Activated CD4-positive, alpha-beta T cell treated with anti-CD3 and anti-CD28 coated beads, Interleukin-10, Interleukin-2, amounts not matched to agents 100 ng/mL and 50 ng/mL, durations not matched to agents 16 hours and 8 hours (primary cell): ENCODE measurements at places on chromosomes 5 and 9.

GRCh38 chr9:91768977-91769916 lies 180.8 kb downstream of the ROR2 start:
- no peak for DNase-seq

GRCh38 chr5:157343842-157344790 lies 78.2 kb downstream of the CYFIP2 start:
- peak; percentile 73 for DNase-seq

GRCh38 chr9:131258698-131259431 lies 17.4 kb downstream of the FAM78A start:
- no peak for DNase-seq

DNA sequence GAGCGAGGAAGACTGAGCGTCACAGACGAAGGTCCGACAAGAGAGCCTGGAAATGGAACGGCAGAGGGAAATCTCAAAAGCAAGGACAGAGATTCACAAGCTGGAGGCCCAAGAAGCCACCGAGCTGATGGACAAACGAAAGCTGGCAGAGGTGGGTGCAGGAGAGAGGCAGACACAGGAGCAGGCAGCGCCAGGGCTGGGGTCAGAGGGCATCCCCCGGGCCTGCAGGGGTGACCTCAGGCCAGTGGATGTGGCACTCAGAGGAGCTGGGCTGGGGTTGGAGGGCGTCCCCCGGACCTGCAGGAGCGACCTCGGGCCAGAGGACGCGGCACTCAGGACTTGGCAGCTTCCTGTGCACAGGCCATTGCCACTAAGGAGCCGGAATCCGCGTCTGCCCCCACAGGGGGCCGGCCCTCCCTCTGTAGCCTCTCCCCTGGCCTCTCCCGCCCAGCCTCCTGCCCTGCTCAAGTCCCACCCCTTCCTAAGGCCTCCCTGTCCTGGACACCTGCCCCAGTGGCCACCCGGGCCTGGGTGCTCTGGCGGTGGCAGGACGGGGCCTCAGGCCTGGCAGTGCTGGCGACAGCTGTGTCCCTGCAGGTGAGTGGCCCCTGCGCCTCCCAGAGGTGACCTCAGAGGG lies 40.4 kb downstream of the EXD3 start:
- DNase-seq, result no peak

DNA sequence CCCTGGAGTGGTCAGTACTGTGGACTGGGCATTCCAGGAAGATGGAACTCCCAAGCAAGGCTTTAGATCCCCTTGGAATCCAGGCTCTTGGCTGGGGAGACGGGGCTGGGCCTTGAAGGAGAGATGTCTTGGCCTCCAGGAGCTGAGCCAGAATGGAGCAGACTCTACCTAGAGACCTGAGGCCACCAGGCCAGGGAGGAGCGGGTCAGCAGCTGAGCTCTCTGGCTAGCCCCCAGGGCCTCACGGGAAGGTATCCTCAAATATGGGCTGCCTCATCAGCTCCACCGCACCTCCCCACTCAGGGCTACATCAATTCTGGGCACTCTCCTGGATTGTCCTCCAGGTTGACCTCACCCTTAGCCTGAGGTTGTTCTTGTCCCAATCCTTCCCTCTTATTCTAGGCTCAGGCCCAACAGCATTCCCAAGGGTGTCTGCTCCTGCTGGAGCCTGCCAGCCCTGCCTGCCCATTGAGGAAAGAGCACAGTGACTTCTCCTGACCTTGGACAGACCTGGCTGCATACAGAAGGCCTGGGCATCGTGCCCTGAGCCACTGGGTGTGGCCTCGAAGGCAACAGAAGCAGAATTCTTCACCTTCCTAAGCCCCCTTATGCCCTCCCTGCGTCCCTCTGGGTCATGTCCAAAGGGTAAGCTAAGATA lies 3.0 kb upstream of the PDLIM4 start:
- DNase-seq, result no peak

DNA sequence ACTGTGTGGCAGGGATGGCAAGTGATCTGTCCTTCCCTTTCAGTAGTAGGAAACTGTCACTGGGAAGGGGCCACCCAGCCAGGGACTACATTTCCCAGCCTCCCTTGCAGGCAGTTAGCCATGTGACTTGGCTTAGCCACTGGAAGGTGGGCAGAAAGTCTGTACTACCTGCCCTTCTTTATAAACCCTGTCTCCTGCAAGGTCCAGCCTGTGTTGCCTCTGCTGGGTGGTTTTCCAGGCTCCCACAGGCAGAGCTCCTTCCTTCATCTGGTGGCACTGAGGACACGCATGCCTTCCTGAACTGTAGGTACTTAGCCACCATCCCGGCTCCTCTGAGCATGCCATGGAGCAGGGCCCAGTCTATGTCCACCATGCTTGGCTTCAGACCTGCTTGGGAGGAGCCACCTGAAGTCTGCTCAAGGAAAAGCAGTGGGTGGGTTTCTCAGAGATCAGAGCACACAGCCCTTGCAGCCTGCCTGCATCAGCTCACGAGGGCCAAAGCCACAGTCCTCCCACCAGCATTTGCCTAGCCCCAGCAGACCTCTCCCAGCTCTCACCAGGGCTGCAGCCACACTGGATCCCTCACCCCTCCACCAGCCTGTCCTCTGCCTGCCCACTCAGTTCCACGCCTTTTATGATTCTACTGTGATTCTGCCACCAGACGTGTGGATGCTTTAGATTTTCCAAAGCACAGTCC lies 16.7 kb upstream of the SLC25A51 start:
- peak; percentile 39 for DNase-seq

DNA sequence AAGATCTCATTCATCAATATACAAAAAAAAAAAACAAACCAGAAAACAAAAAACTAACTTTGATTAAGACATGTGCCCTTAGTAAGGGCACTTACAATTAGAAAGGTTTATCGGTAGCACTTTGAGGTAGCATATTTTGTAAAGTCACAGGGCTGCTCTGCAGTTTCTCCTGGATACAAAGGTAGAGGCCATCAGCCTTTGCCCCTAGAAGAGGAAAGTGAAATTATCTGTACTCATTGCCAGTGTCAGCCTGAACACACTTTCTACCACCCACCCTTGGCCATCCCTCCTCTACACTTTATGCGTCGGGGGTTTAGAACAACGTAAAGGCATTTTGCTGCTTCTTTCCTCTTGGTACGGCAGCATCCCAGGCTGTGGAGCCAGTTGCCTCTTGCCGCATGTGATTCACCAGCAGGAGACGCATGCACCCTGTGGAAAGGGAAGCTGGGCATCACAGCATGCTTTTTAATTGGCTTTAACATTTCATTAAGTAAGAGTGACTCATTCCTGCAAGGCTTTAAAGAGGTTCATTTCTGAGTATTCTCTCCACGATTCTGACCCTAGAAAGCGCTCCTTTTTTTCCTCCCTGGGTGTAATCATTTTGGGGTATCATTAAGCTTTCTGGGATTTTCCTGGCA lies 84.6 kb downstream of the CEMIP2 start:
- no peak for DNase-seq

DNA sequence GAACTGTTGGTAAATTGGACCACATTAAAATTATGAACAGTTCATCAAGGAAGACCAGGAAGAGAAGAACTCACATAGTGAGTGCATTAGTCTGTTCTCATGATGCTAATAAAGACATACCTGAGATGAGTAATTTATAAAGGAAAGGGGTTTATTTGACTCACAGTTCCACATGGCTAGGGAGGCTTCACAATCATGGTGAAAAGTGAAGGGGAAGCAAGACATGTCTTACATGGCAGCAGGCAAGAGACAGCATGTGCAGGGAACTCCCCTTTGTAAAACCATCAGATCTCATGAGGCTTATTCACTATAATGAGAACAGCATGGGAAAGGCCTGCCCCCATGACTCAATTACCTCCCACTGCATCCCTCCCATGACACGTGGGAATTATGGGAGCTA lies 135.9 kb upstream of the MAN2A1 start:
- DNase-seq, result no peak
